C1 segment of cervical spinal cord (tissue), 14 donors: ENCODE measurements at places on chromosomes 11 and 22.

DNA sequence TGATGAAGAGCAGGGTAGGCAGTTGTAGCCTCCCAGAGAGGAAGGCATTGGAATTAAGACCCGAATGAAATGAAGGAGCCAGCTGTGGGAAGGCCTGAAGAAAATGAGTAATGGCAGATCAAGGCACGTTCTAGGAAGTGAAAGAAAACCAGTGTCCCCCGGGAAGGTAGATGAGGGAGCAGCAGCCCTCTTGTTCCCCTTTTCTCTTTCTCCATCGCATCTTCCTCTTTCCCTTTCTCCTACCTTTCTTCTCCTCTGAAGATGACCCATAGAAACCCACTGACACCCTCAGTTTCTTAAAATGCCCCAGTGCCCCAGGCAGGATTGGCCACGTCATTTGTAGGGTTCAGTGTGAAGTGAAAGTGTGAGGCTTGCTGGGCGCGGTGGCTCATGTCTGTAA, 172.6 kb upstream of the SEZ6L start:
- no peak for DNase-seq

- DNase-seq, result peak; percentile 8
These were observed 63.2 kb upstream of the RRAS2 start for GRCh38 chr11:14422052-14422813.

GRCh38 chr11:60785806-60786361, 751 bp downstream of the MS4A10 start:
- no peak for DNase-seq

- no peak for DNase-seq
These were observed 29.8 kb downstream of the SREBF2 start for GRCh38 chr22:41862530-41863266.
